NCI-H2171 treated with DMSO at 0.1 percent for 48 hours (cell line): ENCODE measurements at places on chromosomes 1 and 21.

DNA sequence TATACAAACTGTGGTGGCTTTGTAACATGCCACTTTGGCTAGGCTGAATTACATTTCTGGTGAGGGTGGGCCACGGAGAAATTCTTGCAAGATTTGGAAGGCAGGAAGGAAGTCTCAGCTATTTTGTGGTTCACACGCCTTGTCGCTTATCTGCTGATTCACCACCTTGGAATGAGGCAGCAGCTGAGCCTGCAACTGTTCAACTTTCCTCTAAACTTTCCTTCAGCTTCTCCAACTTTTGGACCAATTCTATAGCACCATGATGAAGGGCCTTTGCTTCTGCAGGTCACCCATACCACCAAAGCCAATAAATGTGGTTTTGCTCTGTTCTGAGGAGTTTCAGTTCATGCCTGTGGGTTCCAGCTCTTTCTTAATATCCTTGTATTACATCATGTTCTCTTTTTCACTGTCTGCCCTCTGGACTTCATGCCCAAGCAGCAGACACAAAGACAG is 337.6 kb upstream of the SNX7 start:
- DNase-seq = no peak

- DNase-seq = no peak
Observed at GRCh38 chr1:96253246-96254035, 468.1 kb upstream of the PTBP2 start.

DNA sequence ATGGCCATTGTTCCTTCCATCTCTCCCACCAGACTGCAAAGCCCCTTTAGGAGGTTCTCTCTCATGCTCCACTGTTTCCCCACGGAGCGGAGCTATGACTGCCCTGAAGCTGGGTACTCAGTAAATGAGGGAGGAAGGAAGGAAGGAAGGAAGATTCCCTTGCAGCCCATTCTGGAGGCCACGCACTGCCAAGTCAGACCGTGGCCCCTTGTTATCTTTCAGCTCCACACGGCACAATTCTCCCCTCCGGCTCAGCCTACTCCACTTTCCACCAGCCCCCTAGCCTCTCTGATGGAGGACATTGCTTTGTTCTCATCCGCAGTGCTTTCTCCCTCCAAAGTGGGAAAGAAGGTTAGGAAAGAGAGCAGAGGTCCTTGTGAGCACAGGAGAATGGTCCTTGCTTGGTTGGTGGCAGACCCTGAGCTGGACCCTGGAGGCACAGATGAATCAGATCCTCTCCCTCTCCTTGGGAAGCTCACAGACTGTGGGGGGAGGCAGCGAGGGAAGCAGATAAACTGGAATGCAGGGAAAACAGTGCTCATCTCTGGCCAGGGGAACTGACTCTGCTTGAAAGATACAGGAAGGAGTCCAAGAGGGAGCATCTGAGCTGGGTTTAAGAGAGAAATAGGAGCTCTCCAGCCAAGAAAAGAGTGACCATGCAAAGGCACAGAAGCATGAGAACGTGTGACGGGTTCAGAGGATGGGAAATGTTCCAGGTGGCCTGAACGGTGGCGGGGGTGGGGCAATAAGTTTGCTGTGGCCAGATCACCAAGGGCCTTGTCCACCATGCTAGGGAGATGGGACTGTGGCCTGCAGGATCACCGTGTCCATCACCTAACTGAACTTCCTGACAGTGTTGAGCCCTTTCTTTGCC is 52.6 kb downstream of the GLIS1 start:
- DNase-seq = no peak

DNA sequence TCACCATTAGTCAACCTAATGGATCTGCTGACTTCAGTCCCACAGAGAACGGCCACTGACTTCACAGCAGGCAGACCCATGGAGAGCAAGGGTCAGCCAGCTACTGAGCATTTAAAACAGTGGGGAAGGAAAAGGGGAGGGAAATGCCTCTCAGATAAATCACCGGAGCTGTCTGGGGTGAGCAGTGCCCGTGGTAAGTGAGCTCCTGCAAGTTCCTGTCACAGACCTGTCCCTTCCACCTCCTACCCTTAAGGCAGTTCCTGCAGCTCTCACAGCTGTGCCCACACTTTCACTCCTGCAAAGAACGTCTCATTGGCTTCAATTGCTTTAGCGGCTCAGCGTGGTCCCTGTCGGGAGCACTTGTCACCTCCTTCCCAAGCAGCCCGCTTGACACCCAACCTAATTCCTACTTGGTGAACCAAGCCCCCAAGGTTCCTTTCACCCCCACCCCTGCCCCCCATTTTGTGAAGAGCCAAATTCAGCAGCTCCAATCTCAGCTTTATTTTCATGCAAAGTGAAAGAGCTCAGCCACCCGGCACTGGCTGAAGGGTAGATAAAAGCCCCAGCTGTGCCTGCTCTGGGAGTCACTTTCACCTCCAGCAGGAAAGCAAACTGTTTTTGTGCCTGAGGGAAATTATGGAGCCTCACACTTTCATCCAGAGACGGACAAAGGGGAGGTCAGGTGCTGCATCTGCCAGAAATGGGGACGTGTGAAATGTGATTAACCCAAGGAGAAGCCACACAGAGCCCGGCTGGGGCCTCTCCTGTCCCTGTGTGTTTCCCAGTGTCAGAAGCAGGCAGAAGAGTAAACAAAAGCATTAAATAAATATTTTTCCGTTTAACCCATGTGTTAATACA is 306.2 kb downstream of the TTLL7 start:
- DNase-seq = no peak

DNA sequence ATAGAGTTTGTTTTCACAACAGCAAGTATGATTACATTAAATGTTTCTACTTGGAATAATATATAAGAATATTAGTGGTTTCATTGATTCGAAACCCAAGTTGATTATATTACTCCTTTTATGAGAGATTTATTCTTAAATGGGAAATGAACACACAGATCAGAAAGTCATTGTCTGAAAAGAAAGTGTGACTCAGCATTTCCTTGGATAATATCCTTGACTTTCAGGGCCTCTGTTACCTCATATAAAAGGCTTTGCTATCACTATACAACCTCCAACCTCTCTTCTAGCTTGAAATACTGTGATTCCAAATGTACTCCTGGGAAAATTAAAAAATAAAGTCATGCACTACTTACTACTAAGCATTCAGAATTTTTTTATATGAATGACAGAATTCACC is 295.3 kb upstream of the LYPLAL1 start:
- no peak for DNase-seq

DNA sequence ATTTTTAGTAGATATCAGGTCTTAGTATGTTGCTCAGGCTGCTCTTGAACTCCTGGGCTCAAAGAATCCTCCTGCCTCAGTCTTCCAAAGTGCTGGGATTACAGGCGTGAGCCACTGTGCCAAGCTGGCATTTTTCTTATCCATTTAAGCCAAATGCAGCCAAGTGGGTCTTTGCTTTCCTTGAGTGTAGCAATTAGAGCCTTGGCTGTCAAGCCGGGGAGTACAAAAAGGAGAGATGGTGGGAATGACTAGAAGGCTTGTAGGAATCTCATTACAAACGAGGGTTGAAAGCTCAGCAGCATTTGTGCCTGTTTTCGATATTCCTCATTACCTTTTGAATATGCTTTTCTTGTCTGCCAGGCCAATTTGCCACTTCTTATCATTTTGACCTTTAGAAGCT is 140.9 kb downstream of the DISC1 start:
- DNase-seq = no peak

GRCh38 chr1:155035936-155036335 is 2.3 kb downstream of the DCST1 start:
- DNase-seq = no peak
